Left ventricle myocardium inferior (tissue), 1 donor: ENCODE measurements at places on chromosomes 4 and X. TPM values are rescaled to one million over a fixed set of nuclear protein-coding genes. Genes with fewer than 3 reads are reported as not detected.

Gene GLUD2
- total RNA-seq, result 1.5 TPM

DNA sequence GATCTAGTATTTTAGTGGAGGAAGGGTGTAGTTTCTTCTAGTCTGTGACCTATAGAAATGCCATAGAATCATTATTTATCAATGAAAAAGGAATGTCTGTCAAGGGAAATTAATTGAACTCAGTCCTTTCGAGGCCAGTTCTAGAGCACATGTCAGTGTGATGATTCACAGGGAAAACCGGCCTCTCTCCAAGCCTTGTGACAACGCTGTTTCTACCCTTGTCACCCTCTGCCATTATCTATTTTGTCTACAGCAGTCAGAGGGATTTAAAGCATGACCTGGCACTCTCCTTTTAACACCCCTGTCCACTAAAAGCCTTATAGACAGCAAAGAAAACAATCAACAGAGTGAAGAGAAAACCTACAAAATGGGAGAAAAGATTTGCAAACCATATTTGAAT, 119.8 kb downstream of the DRD5 start:
- peak overlapping the region; percentile 40 for H3K27ac ChIP-seq
- no peak for DNase-seq
- peaks cover 18% of the 10 kb centered on the region for H3K4me1 ChIP-seq
- H3K4me3 ChIP-seq, result no peak overlapping the region
- no peaks in the 10 kb centered on the region for H3K27me3 ChIP-seq

DNA sequence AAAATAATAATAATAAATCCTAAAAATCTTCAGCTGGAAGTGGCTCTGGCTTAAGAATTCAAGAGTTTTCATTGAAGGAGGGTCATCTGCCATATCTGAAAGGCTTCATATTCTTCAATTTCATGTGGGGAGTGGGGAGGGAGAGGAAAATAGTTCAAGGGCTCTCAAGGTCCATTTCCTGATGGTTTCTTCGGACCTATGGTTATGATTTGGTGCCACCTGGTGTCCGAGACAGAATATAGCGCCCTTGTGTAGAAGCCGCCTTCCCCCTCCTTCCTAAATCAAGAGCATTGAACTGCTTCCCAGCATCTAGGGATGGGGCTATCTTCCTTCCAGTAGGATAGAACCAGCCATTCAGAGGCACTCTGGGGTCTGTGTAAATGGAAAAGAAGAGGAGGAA, 34.3 kb downstream of the NLGN3 start:
- no peaks in the 10 kb centered on the region for H3K36me3 ChIP-seq
- no peak overlapping the region for H3K27ac ChIP-seq
- H3K27me3 ChIP-seq, result no peaks in the 10 kb centered on the region
- peaks cover 6% of the 10 kb centered on the region for H3K4me1 ChIP-seq

GRCh38 chr4:165124488-165124887, 11.8 kb upstream of the TMEM192 start:
- no peak for DNase-seq
- H3K27ac ChIP-seq, result no peak overlapping the region
- no peaks in the 10 kb centered on the region for H3K36me3 ChIP-seq
- H3K27me3 ChIP-seq, result peaks cover 10% of the 10 kb centered on the region
- no peak overlapping the region for H3K4me3 ChIP-seq

Gene ZMAT1
- total RNA-seq, result 5.6 TPM

GRCh38 chr4:104353481-104353880, 141.2 kb downstream of the CXXC4 start:
- H3K36me3 ChIP-seq, result no peaks in the 10 kb centered on the region
- H3K4me1 ChIP-seq, result no peaks in the 10 kb centered on the region
- no peak overlapping the region for H3K4me3 ChIP-seq
- H3K27me3 ChIP-seq, result no peaks in the 10 kb centered on the region

GRCh38 chr4:170769862-170770261, 680.1 kb upstream of the AADAT start:
- H3K36me3 ChIP-seq, result no peaks in the 10 kb centered on the region
- no peak overlapping the region for H3K27ac ChIP-seq
- no peak for DNase-seq
- no peak overlapping the region for H3K4me3 ChIP-seq
- no peaks in the 10 kb centered on the region for H3K4me1 ChIP-seq

DNA sequence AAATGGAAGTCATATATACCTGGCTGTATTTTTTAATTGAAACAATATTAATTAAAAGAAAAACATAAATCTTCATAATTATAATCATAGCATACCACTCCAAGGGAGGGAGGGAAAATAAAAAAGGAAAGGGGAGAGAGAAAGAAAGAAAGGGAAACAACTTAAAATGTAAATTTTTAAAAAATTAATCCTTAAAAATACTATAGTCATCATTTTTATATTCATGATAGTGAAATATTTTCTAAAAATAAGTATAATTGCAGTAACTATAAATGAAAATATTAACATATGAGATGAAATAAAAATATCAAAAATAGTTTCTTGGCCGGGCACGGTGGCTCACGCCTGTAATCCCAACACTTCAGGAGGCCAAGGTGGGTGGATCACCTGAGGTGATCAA, 59.2 kb downstream of the DDX60L start:
- H3K27ac ChIP-seq, result no peak overlapping the region
- H3K36me3 ChIP-seq, result peaks cover 64% of the 10 kb centered on the region
- no peak for DNase-seq

Gene MFSD8
- total RNA-seq, result 12.3 TPM

DNA sequence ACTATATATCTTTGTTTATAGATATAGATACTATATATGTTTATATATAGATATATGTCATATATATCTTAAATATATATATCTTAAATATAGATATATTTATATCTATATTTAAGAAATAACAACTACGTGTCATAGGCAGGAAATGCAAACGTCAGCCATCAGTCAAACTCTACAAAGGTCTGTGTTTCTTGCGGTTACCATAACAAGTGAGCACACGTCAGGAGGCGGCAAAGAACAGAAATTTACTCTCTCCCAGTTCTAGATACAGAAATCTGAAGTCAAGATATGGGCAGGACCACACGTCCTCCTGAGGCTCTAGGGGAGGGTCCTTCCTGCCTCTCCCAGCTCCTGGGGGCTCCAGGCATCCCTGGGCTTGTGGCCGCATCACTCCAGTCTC, 6.5 kb downstream of the PLCXD1 start:
- H3K27me3 ChIP-seq, result no peaks in the 10 kb centered on the region
- no peak for DNase-seq
- H3K36me3 ChIP-seq, result peaks cover 58% of the 10 kb centered on the region
- H3K4me1 ChIP-seq, result peaks cover 6% of the 10 kb centered on the region
- no peak overlapping the region for H3K27ac ChIP-seq

DNA sequence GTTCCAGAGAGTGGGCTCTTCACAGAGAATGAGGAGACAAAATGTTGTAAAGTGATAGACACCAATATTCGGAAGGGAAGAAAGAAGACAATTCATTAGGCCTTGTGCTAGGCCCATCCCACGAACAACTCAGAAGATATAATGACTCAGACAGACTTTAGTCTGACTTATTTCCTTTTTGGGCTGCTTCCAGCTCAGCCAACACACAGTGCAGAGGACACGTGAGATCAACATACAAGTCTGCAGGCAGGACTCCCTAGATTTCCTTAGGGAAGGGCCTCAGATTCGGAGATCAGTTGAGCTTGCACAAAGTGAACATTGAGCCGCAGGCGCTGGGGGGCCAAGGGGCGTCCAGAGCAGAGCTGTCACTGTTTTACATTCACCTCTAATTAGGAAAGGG, 290.7 kb upstream of the TENM3 start:
- no peak overlapping the region for H3K4me3 ChIP-seq
- no peak overlapping the region for H3K27ac ChIP-seq
- H3K4me1 ChIP-seq, result peaks cover 8% of the 10 kb centered on the region
- peaks cover 3% of the 10 kb centered on the region for H3K27me3 ChIP-seq

DNA sequence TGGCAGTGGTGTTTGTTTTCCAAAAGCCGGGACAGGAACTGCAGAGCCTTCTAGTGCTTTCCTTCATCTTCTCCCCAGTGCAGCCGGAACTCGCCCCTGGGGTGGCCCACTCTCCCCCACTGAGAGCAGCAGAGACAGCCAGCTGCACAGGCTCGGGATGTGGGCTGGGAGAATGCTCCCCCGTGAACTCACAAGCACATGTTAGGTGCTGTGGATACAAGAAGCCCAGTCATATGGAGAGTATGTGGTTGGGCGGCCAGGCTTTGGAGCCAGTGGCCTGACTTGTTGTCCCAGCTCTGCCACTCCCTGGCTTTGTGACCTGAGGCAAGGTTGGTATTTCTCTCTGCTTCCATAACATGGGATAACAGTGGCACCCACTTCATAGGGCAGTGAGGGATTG, 9.4 kb upstream of the KIAA0232 start:
- peak overlapping the region; percentile 90 for H3K27ac ChIP-seq
- no peak for DNase-seq
- H3K36me3 ChIP-seq, result no peaks in the 10 kb centered on the region
- H3K27me3 ChIP-seq, result no peaks in the 10 kb centered on the region
- H3K4me1 ChIP-seq, result peaks cover 54% of the 10 kb centered on the region

DNA sequence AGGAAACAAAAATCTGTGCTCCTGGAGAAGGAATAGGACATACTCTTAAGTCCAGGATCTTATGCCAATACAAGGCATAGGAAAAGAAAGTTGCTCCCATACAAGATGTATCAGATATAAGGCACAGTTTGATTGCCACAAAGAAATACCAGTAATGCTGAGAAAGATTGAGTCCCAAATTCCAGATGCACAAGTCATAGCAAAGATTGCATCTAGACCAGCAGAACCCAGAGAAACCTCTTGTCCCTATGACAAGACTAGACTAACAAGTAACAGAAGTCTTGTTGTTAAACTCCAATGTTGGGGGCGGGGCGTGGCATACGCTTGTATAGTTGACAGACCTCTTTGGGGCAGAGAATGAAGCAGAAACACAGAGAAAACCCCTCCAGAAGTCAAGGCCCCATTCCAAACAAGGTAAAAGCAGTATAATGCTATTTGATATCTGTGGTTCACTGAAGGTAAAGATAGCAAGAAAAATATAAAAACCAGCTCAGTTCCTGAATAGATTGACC, 671.5 kb upstream of the GRIA3 start:
- no peak for DNase-seq
- no peaks in the 10 kb centered on the region for H3K4me1 ChIP-seq
- no peak overlapping the region for H3K4me3 ChIP-seq
- no peaks in the 10 kb centered on the region for H3K27me3 ChIP-seq
- no peaks in the 10 kb centered on the region for H3K36me3 ChIP-seq

GRCh38 chr4:183300070-183300469, 20.0 kb downstream of the CLDN22 start:
- peaks cover 33% of the 10 kb centered on the region for H3K36me3 ChIP-seq
- peaks cover 8% of the 10 kb centered on the region for H3K4me1 ChIP-seq
- H3K4me3 ChIP-seq, result no peak overlapping the region

GRCh38 chrX:140064993-140065392, 99.7 kb upstream of the CXorf66 start:
- no peak overlapping the region for H3K4me3 ChIP-seq
- H3K36me3 ChIP-seq, result no peaks in the 10 kb centered on the region
- H3K27me3 ChIP-seq, result no peaks in the 10 kb centered on the region
- no peak for DNase-seq
- no peaks in the 10 kb centered on the region for H3K4me1 ChIP-seq
- no peak overlapping the region for H3K27ac ChIP-seq

DNA sequence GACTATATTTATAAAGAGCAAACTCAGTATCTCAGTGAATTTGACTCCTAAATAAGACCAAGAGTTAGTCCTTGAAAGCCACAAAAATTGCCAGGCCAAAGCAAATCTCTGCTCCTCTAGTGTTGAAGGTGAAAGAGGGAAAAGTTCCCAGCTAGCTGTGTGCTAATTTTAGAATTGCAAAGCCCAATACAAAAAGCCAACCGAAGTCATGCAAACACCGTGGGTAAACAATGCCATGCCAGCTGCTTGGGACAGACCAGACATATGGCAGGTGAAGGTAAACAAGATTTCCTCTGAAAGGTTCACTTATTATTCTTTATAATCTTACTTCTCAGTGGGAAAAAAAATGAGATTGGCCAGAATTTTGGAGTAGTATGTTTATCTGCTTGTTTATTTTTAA, 80.5 kb upstream of the LNX1 start:
- peaks cover 12% of the 10 kb centered on the region for H3K4me1 ChIP-seq
- no peak for DNase-seq
- H3K4me3 ChIP-seq, result no peak overlapping the region
- H3K36me3 ChIP-seq, result no peaks in the 10 kb centered on the region
- no peaks in the 10 kb centered on the region for H3K27me3 ChIP-seq

Gene AVPR2
- total RNA-seq, result 3.1 TPM

DNA sequence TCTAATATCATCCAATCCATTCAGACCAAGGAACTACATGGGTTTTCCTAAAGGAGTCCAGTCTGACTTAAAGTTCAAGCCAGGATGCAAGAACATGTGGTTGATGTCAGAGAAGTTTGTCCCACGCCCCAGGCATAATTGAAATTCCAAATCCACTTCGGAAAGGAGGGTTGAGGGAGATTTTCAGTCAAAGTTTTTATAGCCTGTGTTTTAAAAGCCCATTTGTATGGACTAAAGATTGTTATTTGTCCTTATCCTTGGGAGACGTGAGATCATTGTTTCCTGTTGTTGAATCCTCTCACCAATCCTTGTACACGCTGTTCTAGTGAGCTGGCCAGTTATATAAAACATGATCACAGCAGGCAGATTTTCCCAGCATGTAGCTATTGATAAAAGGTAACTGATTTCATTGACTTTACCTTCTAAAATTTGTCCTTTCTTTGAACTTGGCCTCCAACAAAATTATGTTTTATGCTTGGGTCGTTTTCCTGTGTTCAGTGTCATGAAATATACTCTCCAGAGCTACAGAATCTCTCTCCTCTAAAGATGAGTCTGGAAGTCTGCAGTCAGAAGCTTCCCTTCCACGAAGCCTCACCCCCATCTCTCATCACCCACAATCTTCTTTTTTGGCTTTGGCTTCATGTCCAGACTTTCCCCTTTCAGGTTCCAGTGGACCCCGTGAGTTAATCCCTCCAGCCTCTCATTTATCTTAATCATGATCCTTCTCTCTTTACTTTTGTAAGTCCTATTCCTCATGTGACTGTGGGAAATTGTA, 92.9 kb downstream of the ATP10D start:
- DNase-seq, result no peak
- H3K27me3 ChIP-seq, result no peaks in the 10 kb centered on the region
- peaks cover 35% of the 10 kb centered on the region for H3K4me1 ChIP-seq
- H3K27ac ChIP-seq, result peak overlapping the region; percentile 85

DNA sequence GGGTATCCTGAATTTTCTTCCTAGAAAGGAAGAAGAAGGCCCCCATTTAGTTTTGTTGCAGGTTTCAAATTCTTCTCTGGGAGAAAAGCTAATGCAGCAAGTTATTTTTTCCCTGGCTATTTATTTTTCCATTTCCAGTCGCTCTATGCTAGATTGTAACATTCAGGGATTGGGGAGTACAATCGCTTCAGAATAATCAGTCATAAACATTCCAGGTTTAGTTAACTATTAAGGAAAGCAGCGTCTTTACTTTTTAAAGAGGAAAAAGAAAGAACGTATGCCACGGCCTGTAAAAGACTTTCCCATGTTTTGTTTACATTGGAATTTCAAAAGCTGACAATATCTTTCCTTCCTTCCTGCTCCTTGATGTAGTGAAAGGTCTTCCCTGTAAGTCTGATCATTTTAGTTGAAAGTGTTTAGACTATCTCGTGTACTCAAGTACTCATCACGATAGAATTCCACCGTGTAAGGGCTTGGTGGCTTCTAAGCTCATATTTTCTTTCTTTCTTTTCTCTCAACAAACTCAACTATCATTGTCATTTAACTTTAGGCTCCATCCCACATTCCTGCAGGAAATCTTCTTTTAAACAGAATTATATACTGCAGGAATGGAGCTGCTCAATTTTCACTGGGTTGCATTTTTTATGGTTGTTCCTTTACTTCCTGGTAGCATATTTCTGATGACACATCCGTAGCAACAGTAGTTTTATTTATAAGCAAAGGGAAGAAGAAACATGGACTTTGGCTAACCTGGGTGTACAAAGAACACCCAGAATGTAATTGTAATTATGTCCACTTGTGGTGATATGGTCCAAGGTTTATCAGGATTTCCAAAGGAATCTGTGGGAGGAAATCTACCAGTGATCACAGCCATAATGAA, 213.1 kb upstream of the FAT1 start:
- peaks cover 8% of the 10 kb centered on the region for H3K4me1 ChIP-seq
- peak overlapping the region; percentile 1 for H3K4me3 ChIP-seq
- H3K27ac ChIP-seq, result peak overlapping the region; percentile 25
- H3K36me3 ChIP-seq, result no peaks in the 10 kb centered on the region
- no peak for DNase-seq
